ENCODE measurements at places on chromosomes 16 and 17.

DNA sequence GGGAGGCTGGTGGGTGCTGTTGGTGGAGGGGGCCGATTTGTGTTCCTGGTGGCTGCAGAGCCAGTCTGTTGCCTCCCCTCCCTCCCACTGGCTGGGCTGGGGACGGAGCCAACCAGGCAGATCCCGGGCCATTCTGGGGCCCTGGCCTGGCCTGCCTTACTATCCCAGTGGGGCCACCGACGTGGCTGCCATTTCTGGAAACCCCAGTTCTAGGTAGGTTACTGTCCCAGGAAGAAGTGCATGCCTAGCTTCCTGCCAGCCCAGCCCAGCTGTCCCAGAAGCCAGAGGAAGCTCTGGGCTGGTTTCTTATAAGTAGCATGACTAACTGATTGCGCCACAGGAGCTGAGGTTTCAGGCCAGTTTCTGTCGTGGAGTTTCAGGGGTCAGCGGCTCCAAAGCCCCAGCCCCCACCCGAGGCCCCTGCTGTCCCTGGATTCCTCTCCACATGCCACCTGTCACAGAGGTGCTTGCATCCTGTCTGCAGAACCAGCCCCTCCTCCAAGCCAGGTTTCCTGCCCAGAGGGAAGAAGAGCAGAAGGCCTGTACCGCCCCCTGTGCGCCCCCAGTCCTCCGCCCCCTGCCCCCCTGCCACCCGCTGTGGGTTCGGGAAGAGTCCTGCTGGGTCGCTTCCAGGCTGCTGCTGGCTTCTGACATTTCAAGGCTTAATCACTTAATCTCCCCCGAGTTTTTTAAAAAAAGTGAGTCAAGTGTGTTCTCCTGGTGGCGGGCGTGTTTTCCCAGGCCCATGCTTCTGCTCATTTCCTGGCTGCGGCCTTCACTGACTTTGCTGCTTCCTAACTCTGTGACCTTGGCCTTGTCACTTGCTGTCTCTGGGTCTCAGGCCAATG is 13.2 kb downstream of the IL4R start:
- no peak for DNase-seq

DNA sequence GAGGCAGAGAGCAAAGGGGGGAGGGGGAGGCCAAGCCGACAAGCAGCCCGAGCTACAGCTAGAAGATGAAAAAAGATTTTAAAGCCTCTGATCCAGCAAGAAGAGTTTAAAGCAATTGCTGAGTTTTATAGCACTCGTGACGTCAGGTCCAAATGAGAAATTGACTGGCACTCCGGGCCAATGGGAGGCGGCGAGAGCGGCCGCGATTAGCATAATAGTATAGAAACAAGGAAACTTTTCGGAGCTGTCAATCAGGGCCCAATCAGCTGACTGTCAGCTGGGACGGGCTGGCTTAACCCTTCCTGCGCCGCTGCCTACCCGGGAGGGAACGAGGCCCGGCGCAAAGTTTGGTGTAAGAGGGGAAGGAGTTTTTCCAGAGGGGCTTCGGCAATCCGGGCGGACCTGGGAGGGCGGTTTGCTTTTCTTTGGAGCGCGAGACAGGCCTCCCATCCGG is at the start of gene MAF:
Gene MAF (minus strand): TSS at position 100 of the 454 bp plus-strand sequence. CDS start 835 bp downstream, outside the sequence.
- peak; percentile 64 for DNase-seq

DNA sequence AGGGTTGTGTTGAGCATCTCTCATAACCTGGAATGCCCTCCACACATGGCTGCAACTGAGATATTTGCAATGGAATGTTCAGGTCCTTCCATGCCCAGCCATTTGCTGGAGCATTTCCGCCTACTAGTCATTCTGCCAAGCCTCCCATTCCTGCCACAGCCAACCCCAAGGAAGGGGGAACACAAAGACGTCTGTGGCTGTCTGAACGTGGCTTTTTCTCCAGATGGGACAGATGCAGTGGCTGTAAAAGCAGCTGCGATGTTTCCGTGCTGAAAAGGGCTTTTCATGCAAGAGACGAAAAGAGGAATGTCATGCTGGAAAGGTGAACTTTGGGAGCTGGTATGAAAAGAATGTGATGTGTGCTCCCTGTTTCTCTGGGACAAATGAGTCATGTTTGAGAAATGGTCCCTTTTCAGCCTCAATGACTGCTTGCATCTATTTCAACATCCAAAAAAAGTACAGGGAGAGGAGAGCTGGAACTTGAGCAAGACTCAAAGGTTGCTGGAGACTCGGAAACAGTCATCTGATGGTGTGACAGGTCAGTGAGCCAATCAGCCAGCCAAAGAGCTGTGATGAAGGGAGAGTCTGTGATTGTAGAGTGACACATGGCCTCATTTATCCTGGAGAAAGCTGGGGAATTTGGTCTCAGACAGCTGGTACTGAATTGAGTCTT is 208.9 kb downstream of the SHISA9 start:
- DNase-seq = no peak

GRCh38 chr17:8372422-8372821 is 4.1 kb downstream of the KRABD2 start:
- no peak for DNase-seq

- no peak for DNase-seq
Measured at GRCh38 chr17:1673041-1673785, 11.5 kb downstream of the PRPF8 start.

DNA sequence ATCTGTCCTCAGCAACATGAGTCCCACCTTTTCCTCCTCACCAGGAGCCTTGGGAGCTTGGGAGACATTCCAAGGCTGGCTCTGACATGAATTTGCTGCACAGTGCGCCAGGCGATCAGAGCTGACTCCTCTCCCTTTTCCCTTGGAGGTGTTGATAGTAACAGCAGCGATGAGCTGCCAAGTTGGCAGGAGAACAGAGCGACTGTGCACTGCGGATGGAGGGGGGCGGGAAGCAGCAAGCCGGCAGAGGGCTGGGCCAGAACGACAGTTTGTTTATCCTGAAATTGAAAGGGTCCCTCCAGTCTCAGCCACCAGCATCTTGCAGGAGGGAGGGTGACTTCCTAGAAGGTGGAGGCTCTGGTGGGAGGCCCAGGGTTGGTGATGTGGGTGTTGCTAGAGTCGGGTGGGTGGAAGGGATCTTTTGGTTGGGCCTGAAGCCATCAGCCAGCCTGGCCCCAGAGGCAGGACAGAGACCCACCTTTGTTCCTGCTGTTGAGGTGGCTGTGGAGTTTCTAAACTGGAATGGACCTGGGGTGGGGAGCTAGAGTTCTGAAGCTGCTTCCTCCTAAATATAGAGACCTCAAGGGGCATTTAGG is 22.5 kb upstream of the DYNLL2 start:
- no peak for DNase-seq

- DNase-seq = no peak
Measured at GRCh38 chr17:5677620-5678019, 93.3 kb upstream of the NLRP1 start.

GRCh38 chr16:11964761-11965551 is at the start of gene TNFRSF17:
Gene TNFRSF17 (plus strand): TSS chr16:11965210. CDS start chr16:11965325, 115 bp downstream.
- DNase-seq = no peak

DNA sequence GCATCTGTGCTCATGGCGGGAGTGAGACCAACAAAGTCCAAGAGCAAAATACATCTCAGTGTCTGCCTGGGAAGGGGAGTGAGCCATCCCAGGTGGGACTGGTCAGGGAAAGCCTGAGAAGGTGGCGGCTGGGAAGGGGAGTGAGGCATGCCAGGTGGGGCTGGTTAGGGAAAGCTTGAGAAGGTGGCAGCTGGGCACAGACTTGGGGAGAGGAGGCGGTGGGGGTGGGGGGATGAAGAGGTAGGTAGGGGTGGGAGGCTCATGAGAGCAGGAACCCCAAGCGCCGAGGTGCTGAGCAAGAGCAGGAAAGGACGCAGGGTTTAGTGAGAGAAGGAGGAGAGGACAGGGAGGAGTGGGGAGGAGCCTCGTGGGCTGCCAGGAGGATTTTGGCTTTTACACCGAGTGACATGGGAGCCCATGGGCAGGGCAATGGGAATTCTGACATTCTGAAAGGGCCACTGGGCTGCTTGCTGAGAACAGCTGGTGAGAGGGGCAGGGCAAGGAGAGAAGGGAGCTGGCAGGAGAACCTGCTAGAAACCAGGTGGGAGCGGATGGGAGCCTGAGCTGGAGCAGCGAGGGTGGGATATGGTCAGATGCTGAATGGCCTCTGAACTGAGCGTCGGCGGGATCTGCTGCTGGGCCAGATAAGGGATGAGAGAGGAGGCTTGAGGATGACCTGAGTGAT is 256.1 kb upstream of the RPL38 start:
- no peak for DNase-seq

DNA sequence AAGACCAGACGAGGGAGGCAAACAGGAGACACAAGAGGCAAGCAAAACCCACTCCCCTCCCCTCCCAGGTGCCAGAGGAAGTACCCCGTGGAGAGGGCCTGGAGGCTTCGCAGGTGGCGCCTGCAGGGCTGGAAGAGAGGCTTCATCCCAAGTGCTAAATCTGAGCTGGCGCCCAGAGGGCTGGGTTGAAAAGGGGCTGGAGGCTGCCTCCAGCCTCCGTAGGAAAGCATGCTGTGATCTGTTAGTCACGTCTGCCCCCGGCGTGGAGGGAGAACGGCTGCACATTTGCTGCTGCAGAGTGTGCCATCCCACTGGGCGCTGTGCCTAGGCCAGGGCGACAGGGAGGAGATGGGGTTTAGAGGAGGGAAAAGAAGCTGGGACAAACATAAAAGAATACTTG is 16.9 kb downstream of the RPH3AL start:
- no peak for DNase-seq

- DNase-seq = no peak
Measured at GRCh38 chr16:67460168-67460567, 20.8 kb downstream of the ATP6V0D1 start.

DNA sequence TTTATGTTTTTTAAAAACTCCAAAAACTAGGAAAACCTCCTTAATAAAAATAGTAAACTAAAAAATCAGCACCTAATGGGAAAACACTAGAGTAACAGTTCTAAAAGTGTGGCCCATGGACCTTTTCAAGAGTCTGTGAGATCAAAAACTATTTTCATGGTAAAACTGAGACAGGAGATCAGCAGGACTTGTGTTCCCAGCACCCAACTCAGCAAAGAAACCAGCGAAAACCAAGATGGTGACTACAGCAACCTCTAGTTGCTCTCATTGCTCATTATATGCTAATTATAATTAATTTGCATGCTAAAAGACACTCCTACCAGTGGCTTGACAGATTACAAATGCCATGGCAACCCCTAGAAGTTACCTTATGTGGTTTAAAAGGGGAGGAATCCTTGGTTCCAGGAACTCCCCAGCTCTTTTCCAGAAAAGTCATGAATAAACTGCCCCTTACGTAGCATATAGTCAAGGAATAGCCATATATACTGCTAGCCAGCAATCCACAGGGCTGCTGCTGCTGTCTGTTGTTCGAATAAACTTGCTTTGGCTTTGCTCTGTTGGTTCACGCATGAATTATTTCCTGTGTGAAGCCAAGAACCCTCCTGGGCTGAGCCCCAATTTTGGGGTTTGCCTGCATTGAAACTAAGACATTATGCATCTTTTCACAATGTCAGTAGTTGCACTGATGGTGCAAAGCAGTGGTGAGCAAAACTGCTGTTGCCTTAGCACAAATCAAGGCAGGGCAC is 12.4 kb downstream of the CMTR2 start:
- no peak for DNase-seq

DNA sequence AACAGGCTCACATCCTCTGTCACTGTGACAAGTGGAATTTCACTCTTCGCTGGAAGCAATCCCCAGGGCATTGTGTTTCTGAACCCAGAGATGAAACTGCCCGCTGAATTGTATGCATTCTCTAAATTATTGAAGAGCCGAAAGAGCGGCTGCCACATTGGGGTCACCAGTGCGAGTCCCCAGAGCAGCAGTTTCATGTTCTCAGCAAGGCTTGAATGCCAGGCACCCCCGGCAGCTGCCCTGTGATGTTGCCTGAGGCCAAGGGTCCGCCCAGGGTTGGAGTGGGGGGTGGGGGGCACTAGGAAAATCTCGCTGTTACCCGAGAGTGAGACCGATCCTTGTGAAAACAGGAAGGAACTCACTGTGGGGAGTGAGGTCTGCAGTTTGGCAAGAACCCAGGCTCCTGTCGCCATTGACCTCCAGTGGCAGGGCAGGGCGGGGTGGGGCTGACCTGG is 20.7 kb upstream of the BCAR1 start:
- no peak for DNase-seq

GRCh38 chr16:73286346-73287267 is 238.7 kb upstream of the ZFHX3 start:
- DNase-seq = no peak

DNA sequence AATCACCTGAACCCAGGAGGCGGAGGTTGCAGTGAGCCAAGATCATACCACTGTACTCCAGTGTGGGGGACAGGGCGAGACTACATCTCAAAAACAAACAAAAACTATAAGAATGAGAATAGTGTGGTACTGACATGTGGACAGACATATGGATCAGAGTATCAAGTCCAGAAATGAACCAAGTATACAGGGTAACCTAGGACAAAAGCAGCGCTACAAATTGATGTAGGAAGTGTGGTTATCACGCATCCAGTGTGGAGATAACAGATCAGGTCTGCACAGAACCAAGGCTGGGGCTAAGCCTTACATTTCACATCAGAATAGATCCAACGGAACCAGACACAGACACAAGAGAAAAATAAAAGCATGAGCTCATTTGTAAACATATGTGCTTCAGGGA is 23.0 kb upstream of the C16orf95 start:
- no peak for DNase-seq

DNA sequence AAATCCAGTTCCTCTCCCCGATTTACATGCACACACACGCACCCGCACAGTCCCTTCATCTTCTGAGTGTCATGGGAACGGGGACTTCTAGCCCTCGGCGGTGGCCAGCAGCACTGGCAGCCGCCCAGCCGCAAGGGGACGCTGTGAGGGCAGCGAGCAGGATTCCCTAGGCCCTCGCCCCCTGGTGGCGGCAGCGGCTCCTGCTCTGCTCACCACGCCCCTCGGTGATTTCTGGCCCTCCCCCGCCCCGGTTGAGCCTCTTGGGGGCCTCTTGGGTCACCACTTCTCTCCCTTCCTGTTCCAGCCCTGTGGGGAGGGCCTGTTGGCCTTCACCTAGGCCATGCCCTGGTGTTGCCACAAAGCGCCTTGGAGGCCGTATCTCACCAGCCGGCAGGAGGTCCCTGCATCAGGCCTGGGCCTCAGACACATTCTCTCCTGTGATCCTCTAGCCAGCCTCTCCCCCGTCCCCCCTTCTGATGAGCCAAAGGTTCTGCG is 75.2 kb upstream of the KSR1 start:
- DNase-seq = peak; percentile 8

DNA sequence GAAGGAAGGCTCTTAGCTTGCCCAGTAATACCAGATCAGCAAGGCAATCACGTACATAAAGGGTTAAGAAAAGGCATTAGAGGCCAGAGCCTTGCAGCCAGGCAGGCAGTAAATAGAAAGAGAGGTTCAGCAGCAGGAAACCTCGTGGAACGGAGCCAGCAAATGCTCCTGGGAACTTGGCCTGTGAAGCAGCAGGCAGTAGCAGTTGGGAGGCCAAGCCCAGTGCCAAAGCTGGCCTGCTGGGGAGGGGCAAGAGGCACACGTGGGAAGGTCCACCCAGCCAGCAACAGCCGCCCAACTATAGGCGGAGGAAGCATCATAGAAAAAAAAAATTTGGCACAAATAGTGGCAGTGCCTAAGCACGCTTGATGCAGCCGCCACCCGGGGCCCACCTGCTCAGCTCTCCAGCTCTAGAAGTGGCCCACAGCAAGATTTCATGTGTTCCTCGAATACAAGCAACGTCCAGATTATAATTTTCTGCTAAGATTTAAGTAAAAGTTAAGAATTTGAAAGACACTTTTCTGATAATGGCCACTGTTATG is 2339.5 kb downstream of the TP53TG3F start:
- no peak for DNase-seq

GRCh38 chr16:534135-534534 is 6.6 kb downstream of the CAPN15 start:
- DNase-seq = no peak
